DMS79 (cell line): ENCODE measurements at places on chromosomes 3 and 15.

GRCh38 chr3:37853691-37854413 lies 7.8 kb upstream of the CTDSPL start:
- DNase-seq: no peak

- no peak for DNase-seq
Observed at GRCh38 chr3:169813278-169813677, 574 bp upstream of the LRRC34 start.

- no peak for DNase-seq
Observed at GRCh38 chr15:83747050-83747717, 93.3 kb downstream of the ADAMTSL3 start.

DNA sequence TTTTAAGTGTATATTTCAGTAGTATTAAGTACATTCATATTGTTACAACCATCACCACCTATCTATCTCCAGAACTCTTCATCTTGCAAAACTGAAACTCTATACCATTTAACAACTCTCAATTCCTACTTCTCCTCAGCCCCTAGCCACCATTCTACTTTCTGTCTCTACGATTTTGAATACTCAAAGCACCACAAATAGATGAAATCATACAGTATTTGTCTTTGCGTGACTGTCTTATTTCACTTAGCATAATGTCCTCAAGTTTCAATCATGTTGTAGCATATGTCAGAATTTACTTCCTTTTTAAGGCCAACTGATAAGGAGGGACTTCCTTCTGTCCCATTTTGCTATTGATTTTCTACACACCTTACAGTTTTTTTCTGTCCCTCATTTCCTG lies 593.3 kb downstream of the FHIT start:
- DNase-seq: no peak

DNA sequence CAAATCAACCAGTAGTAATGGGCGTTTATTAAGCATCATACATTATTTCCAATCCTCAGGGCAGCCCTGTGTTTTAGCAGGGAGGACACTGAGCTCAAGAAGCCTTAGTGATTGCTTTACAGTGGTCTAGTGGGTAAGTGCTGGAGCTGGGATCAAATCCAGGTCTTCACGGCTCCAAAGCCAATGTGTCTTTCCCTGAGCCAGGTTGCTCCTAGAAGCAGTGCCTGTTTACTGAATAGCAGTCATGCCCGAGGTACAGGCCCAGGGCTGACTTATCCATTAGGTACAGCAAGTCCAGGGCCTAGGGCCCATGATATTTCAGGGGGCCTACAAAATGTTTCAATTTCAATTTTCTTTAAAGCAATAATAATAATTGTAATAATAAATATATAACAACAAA lies 9.6 kb upstream of the SMAD6 start:
- no peak for DNase-seq

- no peak for DNase-seq
Observed at GRCh38 chr3:100993309-100993708, at the start of gene ABI3BP. Gene ABI3BP (minus strand): TSS chr3:100993421. CDS start chr3:100993384, 37 bp downstream.

DNA sequence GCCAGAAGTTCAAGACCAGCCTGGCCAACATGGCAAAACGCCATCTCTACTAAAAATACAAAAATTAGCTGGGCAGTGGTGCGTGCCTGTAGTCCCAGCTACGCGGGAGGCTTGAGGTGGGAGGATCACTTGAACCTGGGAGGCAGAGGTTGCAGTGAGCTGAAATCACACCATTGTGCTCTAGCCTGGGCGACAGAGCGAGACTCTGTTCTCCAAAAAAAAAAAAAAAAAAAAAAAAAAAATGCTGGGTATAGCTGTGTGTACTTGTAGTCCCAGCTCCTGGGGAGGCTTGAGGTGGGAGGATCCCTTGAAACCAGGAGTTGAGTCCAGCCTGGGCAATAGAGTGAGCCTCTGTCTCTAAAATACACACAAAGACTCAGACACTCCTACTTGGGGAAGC lies 32.0 kb downstream of the PPP1R2 start:
- DNase-seq: no peak

GRCh38 chr3:43692085-43692855 lies 1.5 kb downstream of the ABHD5 start:
- no peak for DNase-seq

DNA sequence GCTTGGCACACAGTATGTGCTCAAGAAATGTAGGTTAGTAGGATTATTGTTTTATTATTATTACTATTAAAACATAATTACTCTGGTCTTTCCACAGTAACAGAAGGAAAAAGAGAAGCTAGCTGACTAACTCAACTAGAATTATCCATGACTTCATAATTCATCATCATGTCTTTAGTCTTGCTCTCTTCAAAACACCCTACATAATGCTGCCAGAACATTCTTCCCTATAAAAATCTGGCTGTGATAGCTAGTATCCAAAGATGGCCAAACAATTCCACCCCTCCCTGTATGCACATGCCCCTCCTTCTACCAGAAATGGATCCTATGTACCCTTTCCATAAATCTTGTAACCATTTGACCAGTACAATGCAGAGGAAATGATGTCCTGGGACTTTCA lies 48.8 kb upstream of the SRGAP3 start:
- no peak for DNase-seq

- no peak for DNase-seq
Observed at GRCh38 chr3:129837065-129837642, 56.4 kb downstream of the TMCC1 start.

DNA sequence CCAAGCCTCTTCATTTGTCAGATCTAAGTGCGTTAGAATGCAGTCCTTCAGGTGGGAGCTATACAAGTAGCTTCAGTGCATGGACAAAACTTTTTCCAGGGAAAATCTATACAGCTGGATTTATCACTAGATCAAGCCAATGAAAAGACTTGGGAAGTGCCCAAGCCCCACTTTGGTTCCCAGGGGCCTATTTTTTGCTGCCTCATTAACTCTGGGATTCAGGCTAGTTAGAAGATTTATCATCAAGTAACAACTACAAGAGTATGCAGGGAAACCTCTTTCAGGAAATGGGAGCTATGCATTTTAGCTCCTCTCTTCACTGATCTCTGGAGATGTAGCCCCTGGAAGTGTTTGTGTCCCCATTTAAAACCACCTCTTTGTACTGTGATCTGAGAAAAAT lies 908.8 kb downstream of the SQOR start:
- no peak for DNase-seq

DNA sequence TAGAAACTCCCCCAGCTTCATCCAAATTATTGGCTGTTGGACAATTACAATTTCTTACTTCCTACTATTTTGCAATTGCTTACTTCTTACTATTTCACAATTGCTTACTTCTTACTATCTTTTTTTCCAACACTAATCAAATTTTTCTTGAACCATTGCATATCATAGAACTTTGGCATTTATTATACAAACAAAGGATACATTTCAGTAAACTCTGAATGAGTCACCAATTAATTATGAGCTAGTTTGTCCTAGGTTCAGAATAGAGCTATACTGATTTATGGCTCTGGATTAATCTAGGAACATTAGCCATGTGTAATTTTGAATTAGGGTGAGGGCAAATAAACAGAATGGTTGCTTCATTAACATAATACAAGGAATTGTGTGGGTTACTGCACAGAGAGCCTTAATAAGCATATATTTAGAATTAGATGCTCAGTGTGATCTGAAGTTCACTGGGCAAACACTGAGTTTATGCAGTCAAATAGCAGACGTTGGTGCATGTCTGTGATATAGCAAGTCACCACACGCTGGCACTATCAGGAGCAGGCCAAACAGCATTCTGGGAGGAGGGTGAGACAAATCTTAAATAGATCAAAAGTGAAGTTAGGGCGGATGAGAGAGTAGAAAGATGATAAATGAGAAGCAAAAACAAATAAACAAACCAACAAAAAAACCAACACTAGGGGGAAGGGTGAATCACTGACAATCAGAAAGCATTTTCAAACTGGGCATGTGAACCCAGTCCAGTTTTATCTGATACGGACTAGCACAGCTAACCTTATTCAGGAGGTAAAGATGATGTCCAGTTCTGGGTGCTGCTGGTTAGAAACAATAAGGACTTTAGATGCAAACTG lies 21.5 kb downstream of the GABRR3 start:
- DNase-seq: no peak

GRCh38 chr3:187713504-187713903 lies 11.1 kb upstream of the RTP2 start:
- no peak for DNase-seq

DNA sequence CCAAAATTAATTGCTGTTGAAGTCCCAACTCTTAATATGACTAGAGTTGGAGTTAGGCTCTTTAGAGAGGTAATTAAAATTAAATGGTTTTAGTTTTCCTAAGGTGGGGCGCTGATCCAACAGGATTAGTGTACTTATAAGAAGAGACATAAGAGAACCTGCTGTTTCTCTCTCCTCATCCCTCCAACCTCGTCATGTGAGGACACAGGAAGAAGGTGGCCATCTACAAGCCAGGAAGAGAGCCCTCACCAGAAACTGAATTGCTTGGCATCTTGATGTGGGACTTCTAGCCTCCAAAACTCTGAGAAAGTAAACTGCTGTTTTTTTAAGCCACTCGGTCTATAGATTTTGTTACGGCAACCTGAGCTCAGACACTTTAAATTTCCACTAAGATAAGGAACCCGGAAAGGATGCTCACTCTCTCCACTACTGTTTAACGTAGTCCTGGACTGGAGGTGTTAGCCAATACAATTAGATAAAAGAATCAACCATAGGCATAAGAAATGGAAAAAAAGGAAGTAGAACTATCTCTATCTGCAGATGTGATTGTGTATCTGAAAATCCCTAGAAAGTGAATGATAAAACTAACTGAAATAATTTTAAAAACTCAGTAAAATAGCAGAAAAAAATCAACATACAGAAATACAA lies 26.8 kb downstream of the DCBLD2 start:
- DNase-seq: no peak

- no peak for DNase-seq
Observed at GRCh38 chr15:25670025-25670554, 193.0 kb downstream of the ATP10A start.

DNA sequence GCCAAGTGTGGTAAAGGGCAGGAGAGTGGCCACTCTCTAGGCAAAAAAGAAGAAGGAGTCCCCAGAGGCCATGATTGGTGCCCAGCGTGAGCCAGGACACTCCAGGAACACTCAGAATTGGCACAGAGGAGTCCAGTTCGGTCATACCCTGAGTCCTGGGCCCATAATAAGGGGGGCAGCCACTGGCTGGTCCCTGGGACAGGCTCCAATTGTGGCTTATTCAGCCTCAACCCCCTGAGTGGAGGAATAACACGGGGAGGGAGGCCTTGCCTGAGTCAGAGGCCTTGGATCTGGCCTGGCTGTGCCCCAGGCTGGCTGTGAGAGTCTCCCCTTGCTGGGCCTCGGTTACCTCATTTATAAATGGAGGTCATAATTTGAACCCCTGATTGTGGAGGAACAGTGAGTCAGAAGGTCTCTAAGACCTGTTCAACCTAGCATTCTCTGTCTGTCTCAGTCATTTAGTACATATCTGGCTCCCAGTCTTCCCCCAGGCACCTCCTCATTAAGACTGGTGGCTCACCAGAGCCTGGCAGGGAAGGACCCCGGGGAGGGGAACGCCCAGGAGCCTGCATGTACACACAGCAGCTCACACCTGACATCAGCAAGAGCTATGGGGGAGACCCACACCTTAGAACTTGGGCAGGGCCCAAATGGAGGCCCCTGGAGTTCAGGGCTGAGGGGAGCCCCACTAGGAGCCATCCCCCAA lies 95.9 kb upstream of the ATP2B2 start:
- no peak for DNase-seq

GRCh38 chr3:120550546-120550945 lies 45.6 kb upstream of the NDUFB4 start:
- no peak for DNase-seq

- no peak for DNase-seq
Observed at GRCh38 chr3:26279091-26279490, 343.5 kb upstream of the LRRC3B start.

DNA sequence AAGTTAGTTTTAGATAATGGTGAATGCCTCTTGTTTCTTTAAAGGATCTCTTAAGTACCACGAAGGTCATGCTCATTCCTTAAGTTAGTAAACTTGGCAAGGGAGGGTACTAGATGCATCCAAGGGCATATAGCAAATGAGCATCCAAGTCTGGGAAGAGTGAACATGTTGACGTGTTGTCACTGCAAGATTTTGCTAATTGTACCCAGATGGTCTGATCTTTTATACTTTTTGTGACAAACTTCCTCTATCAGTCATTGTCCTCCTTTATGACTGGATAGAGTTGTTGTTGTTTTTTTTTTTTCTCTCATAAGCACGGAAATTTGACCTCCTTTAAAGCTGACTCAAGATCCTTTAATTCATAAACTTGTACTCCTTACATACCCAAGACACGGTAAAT lies 121.3 kb downstream of the CHST2 start:
- DNase-seq: no peak
